ENCODE measurements at places on chromosomes 11 and 22.

GRCh38 chr11:102604875-102605274 lies 20.3 kb downstream of the MMP20 start:
- H3K36me3 ChIP-seq: no peaks in the 10 kb centered on the region
- no peaks in the 10 kb centered on the region for H3K4me1 ChIP-seq
- no peak overlapping the region for H3K4me3 ChIP-seq
- no peaks in the 10 kb centered on the region for H3K27me3 ChIP-seq

GRCh38 chr11:2355000-2355644 lies 22.0 kb upstream of the CD81 start:
- no peak overlapping the region for H3K4me3 ChIP-seq
- no peaks in the 10 kb centered on the region for H3K36me3 ChIP-seq
- no peaks in the 10 kb centered on the region for H3K4me1 ChIP-seq

GRCh38 chr11:71977743-71978418 lies 20.8 kb upstream of the IL18BP start:
- H3K4me1 ChIP-seq: no peaks in the 10 kb centered on the region
- no peaks in the 10 kb centered on the region for H3K36me3 ChIP-seq
- H3K27ac ChIP-seq: no peak overlapping the region
- peak; percentile 56 for DNase-seq
- H3K27me3 ChIP-seq: no peaks in the 10 kb centered on the region

- no peak overlapping the region for H3K27ac ChIP-seq
- no peaks in the 10 kb centered on the region for H3K27me3 ChIP-seq
- H3K36me3 ChIP-seq: no peaks in the 10 kb centered on the region
- no peak overlapping the region for H3K4me3 ChIP-seq
- DNase-seq: peak; percentile 83
These were observed 6.5 kb downstream of the DCPS start for GRCh38 chr11:126310200-126310991.

DNA sequence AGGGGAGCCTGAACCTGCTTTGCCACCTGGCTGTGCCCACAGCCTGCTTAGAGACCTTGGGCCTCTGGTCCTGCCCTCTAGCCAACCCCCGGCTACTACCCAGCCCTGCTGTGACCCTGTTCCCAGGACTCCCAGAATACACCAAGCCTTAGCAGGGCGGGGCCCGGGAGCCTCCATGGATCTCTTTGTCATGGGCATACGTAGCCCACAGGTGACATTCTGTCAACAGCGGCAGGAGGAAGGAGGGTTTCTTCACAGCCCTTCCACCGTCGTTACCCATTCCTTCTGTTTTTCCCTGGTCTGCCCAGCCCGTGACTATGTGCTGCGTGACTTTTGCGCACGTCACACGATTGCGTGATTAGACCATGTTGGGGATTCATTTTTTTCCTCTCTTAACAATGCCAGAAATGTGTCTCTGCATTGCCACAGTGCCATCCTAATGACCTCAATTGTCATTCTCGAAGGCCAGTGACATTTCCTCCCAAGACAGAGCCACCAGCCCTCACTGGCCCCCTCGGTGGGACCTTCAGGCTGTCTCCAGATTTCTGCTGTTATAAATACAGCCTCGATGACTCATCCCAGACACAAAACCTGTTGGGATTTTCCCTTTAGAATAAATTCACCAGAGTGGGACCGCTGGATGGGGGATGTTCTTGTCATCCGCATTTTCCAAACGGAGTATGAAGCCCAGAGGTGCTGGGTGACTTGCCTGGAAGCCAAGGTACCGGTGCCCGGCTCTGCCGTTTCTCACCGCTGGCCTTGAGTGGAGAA lies 9.0 kb downstream of the SYT12 start:
- no peaks in the 10 kb centered on the region for H3K27me3 ChIP-seq
- peaks cover 15% of the 10 kb centered on the region for H3K4me1 ChIP-seq
- no peak for DNase-seq
- H3K4me3 ChIP-seq: no peak overlapping the region
- H3K36me3 ChIP-seq: no peaks in the 10 kb centered on the region

GRCh38 chr11:75022296-75022695 lies 33.6 kb downstream of the NEU3 start:
- DNase-seq: no peak
- no peak overlapping the region for H3K27ac ChIP-seq
- H3K4me1 ChIP-seq: no peaks in the 10 kb centered on the region
- no peaks in the 10 kb centered on the region for H3K27me3 ChIP-seq
- H3K4me3 ChIP-seq: no peak overlapping the region
- H3K36me3 ChIP-seq: 0 out of 2 replicates have a peak, but pooled peaks cover 4% of the 10 kb centered on the region

- peaks cover 37% of the 10 kb centered on the region for H3K27me3 ChIP-seq
- H3K4me3 ChIP-seq: no peak overlapping the region
- no peak for DNase-seq
- no peaks in the 10 kb centered on the region for H3K36me3 ChIP-seq
- no peaks in the 10 kb centered on the region for H3K4me1 ChIP-seq
These were observed 17.9 kb downstream of the IGLL1 start for GRCh38 chr22:23562186-23562585.

GRCh38 chr22:30694171-30694639 lies 469 bp upstream of the OSBP2 start:
- H3K4me3 ChIP-seq: peak overlapping the region; percentile 83
- peaks cover 23% of the 10 kb centered on the region for H3K27me3 ChIP-seq
- H3K27ac ChIP-seq: no peak overlapping the region
- H3K4me1 ChIP-seq: no peaks in the 10 kb centered on the region

DNA sequence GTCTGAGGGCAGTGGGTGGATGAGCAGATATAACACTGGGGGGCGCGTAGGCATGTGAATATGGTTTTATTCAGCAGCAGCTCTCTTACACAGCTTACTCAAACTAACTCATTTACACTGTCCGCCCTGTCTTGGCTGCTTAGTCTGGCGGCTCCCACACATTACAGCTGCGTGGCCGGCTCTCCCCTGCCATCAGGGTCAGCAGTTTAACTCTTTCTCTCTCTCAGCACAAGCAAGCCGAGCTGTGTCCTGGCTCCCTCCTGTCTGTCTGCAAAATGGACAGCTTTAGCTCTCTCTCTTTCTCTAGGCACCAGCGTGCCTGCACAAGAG lies 1310.1 kb upstream of the RAG2 start:
- no peaks in the 10 kb centered on the region for H3K27me3 ChIP-seq
- no peak for DNase-seq
- no peak overlapping the region for H3K4me3 ChIP-seq

GRCh38 chr22:36136988-36137387 lies 23.6 kb downstream of the APOL3 start:
- peaks cover 7% of the 10 kb centered on the region for H3K4me1 ChIP-seq
- H3K36me3 ChIP-seq: no peaks in the 10 kb centered on the region
- H3K4me3 ChIP-seq: no peak overlapping the region
- no peak for DNase-seq
- no peaks in the 10 kb centered on the region for H3K27me3 ChIP-seq

DNA sequence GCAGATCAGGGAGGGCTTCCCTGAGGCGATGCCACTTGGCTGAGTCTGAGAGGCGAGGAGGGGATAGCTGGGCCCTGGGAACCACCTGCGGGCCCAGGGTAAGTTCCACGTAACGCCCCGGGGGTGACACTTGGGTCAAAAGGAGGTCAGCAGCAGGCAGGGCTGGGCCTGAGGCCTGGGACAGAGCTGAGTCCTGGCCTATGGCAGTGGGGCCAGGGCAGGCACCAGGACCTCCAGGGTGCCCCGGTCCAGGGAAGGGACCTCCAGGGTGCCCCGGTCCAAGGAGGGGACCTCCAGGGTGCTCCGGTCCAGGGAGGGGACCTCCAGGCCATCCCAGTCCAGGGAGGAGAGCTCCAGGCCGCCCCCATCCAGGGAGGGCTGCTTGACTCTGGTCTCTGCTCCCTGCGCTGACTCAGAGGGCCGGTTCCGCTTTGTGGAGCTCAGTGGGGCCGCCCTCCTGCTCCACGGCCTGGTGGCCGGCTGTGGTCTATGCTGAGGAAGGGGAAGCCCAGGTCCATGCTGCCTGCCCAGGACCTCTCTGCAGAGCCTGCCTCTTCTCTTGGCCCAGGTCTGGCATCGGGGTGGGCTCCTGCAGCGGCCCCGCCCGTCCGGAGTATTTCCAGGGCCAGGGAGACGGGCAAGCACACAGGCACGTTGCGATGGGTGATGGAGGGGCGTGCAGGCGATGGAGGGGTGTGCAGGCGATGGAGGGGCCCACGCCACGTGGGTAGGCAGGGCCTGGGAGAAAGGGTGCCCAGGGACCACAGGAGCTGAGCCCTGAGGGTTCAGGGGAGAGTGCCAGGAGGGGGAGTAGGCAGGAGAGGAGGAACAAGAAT lies 19.5 kb upstream of the WNT7B start:
- no peaks in the 10 kb centered on the region for H3K4me1 ChIP-seq
- no peak overlapping the region for H3K27ac ChIP-seq
- DNase-seq: no peak
- H3K36me3 ChIP-seq: no peaks in the 10 kb centered on the region

DNA sequence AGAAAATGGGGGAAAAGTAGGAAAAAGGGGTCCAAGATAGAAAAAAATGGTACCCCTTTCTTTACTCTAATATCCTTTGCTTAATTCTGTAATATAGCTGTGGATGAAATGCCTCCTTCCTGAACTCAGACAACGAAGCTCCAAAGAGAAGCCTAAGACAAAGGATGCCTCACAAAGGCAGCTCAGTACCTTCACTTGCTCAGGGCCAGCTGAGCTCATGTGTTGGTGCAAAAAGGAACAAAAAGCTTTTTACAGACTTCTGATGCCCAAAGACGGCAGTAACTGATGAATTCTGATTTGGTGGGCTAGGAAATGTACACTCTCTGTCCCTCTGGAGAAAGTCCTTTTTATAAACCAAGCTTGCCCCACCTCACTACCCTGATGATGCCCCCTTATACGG lies 77.5 kb downstream of the DENND5A start:
- DNase-seq: no peak
- no peaks in the 10 kb centered on the region for H3K4me1 ChIP-seq
- no peak overlapping the region for H3K4me3 ChIP-seq
- no peaks in the 10 kb centered on the region for H3K27me3 ChIP-seq
- no peak overlapping the region for H3K27ac ChIP-seq

DNA sequence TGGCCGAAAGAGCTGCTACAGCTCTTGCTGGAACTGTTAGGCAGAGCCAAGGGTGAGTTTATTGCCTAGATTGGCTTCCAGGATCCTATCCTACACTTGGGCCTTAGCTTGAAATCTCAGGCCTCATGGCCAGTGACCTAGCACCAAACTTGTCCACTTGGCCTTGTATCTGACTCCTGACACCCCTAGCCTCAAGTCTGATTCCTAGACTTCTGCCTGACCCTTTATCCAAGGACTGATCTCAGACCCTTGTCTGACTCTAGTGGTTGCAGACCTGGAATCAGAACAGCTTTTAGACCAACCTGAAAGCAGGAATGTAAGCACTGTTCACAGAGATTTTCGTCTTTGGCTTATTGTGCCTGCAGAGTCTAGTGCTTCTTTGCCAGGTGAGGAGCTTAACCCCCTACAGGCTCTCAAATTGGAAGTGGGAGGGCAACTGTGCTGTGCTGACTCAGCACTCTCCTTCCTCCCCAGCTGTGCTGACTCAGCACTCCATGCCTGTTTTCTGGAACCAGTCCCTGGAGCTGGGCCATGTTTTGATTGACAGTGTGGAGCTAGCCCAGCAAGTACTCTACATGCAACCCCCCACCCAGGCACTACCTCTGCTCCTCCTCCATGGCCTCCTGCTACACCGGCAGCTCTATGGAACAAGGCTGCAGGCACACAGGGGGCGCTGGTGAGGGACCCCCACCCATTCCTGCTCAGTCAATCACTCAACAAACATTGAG lies 35.1 kb downstream of the RRP8 start:
- no peak overlapping the region for H3K4me3 ChIP-seq
- H3K27me3 ChIP-seq: peaks cover 10% of the 10 kb centered on the region
- no peaks in the 10 kb centered on the region for H3K36me3 ChIP-seq
- DNase-seq: peak; percentile 67
- no peak overlapping the region for H3K27ac ChIP-seq

- no peak for DNase-seq
- peak overlapping the region; percentile 74 for H3K4me3 ChIP-seq
These were observed 1.4 kb downstream of the CCDC88B start for GRCh38 chr11:64341429-64341828.

GRCh38 chr11:76035020-76035419 lies 171.3 kb downstream of the WNT11 start:
- peaks cover 14% of the 10 kb centered on the region for H3K4me1 ChIP-seq
- H3K27ac ChIP-seq: no peak overlapping the region
- no peaks in the 10 kb centered on the region for H3K36me3 ChIP-seq
- DNase-seq: no peak

DNA sequence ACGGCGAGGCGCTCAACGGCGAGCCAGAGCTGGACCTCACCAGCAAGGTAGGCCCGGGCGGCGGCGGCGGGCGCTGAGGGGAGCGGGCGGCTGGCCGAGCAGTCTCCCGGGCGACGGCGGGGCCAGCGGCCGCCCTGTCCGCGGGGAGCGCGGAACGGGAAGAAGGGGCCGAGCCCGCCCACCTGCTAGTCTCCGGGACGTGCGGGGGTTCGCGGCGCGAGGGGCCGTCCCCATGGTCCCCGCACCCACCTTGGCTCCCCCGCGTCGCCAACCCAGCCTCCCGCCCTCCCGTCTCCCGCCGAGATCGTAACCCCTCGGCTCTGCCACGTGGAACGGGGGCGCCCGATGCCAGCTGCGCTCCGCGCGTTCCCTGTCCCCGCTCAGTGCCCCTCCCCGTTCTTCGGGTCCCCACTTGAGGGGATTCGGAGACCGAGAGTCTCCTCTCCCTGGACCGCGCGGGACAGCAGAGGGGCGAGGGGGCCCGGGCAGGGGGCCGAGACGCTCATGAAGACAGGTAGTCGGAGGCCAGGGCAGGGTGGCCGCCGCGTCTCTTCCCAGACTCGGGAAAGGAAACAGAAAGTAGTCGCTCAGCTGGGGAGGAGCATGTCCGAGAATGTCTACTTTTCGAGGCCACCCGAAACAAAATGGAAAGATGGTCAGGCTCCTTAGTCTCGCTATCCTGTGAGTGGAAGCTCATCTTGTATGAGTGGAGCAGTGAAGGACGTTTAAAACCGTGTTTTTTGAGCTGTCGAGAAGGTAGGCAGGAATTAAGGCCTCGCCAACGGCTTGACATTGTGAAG lies 557 bp downstream of the GTPBP1 start:
- H3K27ac ChIP-seq: no peak overlapping the region
- peaks cover 4% of the 10 kb centered on the region for H3K36me3 ChIP-seq
- no peaks in the 10 kb centered on the region for H3K27me3 ChIP-seq
- DNase-seq: peak; percentile 38
- peaks cover 36% of the 10 kb centered on the region for H3K4me1 ChIP-seq
- peak overlapping the region; percentile 83 for H3K4me3 ChIP-seq

GRCh38 chr22:41857155-41857859 lies 24.4 kb downstream of the SREBF2 start:
- DNase-seq: peak; percentile 91
- peaks cover 10% of the 10 kb centered on the region for H3K36me3 ChIP-seq
- H3K27ac ChIP-seq: peak overlapping the region; percentile 61
- H3K4me3 ChIP-seq: no peak overlapping the region

DNA sequence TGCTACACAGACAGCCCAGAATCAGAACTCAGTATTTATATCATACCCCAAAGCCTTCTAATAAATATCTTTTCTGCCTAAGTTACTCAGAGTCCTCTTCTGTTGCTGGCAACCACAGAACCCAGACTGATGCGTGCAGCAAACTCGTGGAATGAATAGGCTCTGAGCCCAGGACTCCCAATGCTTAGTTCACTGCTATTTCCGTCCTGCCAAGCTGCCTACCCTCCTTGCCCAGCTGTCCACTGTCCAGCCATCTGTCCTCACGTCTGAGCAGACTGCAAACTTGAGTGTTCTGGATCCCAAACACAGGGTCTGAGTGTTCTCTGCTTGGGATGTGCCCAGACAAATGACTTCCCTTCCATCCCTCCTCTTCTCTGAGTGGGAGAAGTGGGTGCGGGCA lies 19.4 kb downstream of the PTPN5 start:
- DNase-seq: no peak
- no peak overlapping the region for H3K4me3 ChIP-seq
- H3K4me1 ChIP-seq: peaks cover 27% of the 10 kb centered on the region
- no peaks in the 10 kb centered on the region for H3K36me3 ChIP-seq
- H3K27me3 ChIP-seq: no peaks in the 10 kb centered on the region
- no peak overlapping the region for H3K27ac ChIP-seq

GRCh38 chr11:46170797-46171196 lies 49.5 kb upstream of the PHF21A start:
- H3K27ac ChIP-seq: no peak overlapping the region
- H3K36me3 ChIP-seq: no peaks in the 10 kb centered on the region
- no peaks in the 10 kb centered on the region for H3K27me3 ChIP-seq
- H3K4me3 ChIP-seq: no peak overlapping the region

All from GM23338 (cell line).